ENCODE measurements at places on chromosomes 4 and X.

DNA sequence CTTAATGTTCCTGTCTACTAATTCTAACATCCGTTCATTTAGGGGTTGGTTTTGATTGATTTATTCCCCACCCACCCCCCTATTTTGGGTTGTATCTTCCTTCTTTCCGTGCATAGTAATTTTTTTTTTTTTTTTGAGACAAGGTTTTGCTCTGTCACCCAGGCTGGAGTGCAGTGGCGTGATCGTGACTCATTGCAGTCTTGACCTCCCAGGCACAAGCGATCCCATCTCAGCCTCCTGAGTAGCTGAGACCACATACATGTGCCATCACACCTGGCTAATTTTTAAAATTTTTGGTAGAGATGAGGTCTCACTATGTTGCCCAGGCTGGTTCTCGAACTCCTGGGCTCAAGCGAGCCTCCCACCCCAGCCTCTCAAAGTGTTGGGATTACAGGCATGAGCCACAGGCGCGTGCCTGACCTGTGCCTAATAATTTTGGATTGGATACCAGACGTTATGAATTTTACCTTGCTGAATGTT lies 79.9 kb downstream of the ZFX start:
- no peak for DNase-seq

GRCh38 chr4:138912704-138913340 lies 102.8 kb upstream of the NOCT start:
- no peak for DNase-seq

GRCh38 chrX:22674932-22675331 lies 324.8 kb upstream of the DDX53 start:
- DNase-seq, result no peak

GRCh38 chrX:28058901-28059300 lies 77.7 kb upstream of the DCAF8L1 start:
- no peak for DNase-seq

DNA sequence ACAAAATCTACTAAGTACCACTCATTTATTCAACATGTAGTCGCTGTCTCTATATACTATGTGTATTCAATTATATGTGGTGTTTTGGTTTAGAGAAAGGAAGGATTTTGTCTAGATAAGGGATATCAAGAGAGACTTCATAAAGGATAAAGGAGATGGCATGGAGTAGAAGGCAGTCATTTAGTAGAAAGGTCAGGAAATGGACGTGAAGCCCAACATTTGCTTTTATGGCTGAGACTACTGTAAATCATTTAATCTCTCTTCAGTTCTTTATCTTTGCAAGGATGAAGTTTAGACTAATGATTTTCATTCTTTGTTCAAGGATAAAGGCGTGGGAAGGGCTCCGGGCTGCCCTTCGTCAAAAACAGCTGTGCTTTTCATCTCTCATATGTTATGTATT lies 25.2 kb downstream of the IL2 start:
- no peak for DNase-seq

DNA sequence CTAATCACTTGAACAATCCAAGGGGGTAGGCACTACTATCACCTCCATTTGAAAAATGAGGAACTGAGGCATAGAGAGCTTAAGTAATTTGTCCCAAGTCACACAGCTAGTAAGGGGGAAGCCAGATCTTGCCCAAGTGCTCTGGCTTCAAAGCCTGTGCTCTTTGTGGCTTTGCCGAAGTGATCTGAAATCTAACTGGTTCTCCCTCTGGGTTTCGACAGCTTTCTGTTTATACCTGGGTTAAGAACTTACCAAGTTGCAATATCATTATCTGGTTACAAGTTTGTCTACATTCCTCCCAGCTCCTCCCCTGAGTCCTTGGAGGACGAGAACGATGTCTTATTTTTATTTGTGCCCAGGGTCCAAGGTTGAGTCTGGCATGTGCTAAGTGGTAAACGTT lies 125.3 kb upstream of the RAI2 start:
- no peak for DNase-seq

DNA sequence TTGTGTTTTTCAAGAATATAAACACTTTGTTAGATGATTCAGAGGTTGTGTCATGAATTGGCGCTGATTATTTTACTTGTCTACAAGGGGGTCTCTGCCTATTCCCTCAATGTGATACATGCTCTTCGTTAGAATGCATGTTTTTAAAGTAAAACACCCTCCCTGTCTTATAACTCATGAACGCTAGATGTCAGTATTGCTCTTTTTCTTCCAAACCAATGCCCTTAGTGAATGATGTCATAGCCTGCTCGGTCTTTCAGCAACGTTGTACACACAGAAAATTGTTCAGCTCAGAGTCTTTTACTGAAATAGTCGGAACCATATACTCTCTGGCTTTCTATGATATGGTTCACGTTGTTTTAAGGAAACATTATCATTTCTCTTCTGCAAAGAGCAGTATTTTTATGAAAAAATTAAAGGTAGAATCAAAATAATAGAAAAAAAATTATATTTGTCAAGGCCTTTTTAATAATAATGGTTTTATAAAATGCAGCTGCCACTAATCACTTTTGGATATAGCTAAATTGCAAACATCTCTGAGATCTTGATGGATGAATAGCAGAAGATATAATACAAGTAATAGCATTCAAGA lies 292.9 kb downstream of the TLL1 start:
- peak; percentile 76 for DNase-seq

All from AML-193 (cell line).